ENCODE measurements at places on chromosomes 7 and 10.

DNA sequence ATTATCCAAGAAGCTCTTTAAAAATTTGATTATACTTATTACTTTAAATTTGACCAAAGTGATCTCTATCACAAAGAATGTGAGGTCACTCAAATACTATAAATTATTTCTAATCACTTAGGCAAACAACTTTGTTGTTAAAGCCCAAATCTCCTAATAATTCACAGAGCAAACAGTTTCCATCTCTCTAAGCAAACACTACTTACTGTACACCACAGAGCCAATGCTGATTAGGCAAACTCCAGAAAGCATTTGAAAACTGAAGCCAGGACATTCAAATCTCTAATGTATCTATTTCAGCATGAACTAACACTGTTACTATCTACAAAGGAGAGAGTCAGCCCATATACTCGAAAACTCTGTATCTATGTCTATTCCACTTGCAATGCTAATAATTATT, 107.1 kb downstream of the RNF32 start:
- DNase-seq = no peak

DNA sequence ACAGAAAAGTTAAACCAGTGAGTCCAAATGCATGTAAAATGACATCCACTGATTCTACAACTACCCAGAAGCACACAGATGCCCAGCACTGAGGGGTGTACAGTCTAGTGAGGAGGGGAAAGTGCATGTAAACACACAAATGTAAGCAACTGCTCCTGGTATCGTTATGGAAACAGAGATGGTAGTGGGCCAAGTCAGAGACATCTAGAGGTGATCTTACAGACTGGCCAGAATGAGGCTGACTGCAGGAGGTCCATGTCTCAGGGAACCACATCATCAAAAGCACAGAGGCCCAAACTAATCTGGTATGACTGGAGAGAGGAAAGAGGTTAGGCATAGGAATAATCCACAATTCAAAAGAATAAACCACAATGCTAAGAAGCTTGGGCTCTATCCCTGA, 176.5 kb downstream of the SRPK2 start:
- no peak for DNase-seq

DNA sequence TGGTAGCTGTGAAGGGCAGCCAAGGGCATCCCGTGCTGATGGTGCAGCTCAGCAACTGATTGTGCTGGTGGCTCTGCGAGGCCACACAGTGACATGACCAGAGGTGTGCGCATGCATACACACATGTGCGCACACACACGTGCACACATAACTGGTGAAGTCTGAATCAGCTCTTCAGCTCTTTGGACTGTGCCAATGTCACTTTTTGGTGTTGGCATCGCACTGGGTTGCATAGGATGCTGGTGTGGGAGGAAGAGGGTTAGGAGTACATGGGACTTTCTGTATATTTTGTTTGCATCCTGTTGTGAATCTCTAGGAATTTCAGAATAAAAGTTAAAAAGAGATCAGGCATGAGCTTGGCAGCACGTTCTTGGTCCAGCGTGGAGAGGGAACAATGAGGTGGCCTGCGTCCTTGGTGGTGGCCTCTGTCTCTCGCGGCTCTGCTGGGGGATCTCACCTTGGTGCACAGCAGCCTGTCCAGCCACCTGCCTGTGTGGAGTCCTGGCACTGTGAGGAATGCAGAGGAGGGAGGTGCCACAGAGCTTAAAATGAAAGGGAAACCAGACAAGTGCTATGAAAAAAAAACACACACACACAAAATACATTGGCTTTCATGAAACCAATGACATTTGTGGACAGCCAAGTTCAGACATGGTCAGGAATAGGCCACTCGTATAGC, 124.0 kb downstream of the TRRAP start:
- DNase-seq = no peak

DNA sequence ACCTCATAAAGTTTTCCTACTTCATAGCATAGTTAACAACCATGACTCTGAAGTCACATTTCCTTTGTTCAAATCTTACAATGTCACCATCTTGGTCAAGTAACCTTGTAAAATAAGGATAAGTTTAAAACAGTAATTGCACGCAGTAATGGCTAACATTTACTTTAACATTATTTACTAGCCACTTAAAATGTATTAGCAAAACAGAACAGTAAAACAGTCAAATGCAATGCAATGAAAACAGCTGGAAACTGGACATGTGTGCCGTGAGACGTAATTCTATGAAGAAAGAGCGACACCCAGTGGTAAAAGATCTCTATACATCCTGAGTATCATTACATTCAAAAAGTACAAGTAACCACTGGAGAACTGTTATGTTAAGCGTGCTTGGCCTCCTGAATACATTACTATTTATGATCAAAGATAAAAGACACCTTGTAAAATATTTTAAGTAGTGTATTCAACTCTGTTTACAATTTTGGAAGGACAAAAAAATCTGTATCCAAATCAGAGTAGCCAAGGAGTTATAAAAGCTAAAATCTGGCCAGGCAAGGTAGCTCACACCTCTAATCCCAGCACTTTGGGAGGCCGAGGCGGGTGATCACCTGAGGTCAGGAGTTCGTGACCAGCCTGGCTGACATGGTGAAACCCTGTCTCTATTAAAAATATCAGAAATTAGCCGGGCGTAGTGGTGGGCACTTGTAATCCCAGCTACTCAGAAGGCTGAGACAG, 27.2 kb downstream of the ATE1 start:
- peak; percentile 78 for DNase-seq

GRCh38 chr10:92290076-92290836, 622 bp downstream of the CPEB3 start:
- DNase-seq = peak; percentile 66

DNA sequence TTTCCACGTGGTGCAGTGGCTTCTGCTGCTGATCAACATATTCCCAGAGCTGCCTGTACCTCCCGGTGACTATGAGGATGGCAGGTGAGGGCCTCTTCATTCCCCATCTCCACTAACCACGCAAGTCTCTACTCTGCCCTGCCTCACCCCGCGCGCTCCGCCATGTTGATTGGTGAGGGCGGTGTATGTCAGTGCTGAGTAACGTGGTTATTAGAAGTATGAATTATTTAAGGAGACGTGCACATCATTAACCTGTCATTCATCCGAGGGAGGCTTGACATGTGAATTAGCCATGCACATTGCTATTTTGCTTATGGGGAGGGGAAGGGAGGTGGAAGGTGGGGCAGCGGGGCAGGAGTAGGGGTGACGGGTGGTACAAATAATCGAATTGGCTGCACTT, 138.6 kb downstream of the SORCS3 start:
- DNase-seq = no peak

DNA sequence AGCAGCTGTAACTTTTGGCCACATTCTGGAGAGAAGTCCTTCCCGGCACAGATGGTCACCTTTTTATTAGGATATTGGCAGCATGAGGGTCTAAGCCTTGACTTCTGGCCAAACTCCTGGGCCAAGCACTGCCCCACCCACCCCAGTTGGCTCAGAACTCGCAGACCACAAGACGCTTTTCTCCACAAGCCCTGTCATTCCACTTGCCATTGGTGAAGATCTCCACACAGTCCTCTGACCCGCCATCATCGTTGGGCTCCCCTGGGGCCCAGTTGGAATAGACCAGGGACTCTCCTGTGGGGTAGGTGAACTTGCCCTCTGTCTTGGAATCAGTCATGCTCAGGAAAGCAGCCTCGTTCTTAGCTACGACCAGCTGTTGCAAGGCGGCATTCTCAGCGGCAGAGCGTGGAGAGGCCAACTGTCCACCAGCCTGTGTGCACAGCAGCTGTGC, 11.2 kb downstream of the SFTPD start:
- peak; percentile 72 for DNase-seq

GRCh38 chr7:14748461-14748860, 154.1 kb downstream of the DGKB start:
- peak; percentile 4 for DNase-seq

- no peak for DNase-seq
These were observed 60.3 kb upstream of the MALRD1 start for GRCh38 chr10:18988338-18988737.

DNA sequence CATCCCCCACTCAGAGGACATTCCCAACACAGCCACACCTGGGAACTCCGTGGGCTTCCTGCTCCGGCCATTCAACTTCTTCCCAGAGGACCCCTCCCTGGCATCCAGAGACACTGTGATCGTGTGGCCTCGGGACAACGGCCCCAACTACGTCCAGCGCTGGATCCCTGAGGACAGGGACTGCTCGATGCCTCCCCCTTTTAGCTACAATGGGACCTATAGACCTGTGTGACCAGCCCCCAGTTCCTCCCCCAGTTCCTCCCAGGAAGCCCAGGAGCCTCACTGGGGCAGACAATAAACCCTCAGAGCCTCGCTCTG, 8.6 kb downstream of the AOC1 start:
- no peak for DNase-seq

GRCh38 chr7:81197266-81197665, 278.4 kb upstream of the SEMA3C start:
- no peak for DNase-seq

- DNase-seq = no peak
These were observed 1.9 kb downstream of the ANTXRL start for GRCh38 chr10:46288601-46289206.

DNA sequence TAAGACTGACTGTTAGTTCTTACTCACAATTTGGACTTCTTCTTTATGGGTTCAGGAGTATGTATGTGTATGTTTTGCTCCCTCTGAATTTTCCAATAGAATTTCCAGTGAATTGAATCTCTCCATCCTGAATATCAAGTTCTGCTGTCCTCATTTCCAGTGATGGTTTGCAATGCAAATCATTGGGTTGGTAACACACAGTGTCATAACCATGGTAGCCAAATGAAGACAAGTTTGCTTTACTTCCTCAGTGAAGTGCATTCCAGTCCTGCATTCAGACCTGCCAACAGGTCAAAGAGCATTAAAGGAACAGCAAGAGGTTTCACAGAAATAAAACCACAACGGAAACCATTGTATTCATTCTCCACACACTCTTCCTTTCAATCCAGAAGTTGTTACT, 15.2 kb downstream of the ITPRID1 start:
- no peak for DNase-seq

DNA sequence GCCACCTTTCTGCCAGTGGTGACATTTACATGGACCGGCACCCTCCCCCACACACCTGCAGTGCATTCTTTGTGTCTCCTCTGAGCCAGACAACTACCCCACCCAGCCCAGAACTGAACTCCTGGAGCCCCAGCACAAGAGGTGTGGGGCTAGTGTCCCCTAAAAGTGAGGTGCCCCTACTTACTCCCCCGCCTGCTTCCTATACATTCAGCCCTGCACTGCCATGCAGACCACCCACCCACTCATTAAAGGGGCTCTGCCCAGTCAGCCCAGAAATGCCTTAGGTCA, 1.9 kb downstream of the SAP25 start:
- DNase-seq = no peak

DNA sequence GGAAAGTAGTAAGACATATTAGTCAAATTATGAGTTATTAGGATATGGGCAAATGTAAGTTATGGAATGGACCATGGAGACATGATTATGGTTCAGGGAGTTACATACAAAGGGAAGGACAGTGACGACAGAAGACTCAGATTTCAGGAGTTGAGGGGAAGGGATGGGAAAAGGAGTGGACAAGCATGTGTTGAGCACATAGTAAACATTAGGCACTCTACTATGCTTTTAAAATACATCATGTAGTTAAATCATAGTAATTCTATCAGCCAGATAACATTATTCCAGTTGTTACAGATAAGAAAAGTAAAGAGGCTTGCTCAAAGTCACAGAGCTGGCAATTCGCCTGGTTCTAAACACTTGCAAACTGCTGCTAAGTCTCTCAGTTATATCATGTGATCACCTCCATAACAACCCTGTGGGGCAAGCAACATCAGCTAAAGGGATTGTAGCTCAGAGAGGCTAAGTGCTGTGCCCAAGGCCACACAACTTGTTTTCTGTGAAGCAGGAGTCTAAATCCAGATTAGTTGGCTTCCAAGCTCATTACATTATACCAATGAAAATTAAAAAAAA, 115.2 kb upstream of the MDFIC start:
- DNase-seq = peak; percentile 71

GRCh38 chr10:109126016-109126415, 797.3 kb downstream of the XPNPEP1 start:
- no peak for DNase-seq

DNA sequence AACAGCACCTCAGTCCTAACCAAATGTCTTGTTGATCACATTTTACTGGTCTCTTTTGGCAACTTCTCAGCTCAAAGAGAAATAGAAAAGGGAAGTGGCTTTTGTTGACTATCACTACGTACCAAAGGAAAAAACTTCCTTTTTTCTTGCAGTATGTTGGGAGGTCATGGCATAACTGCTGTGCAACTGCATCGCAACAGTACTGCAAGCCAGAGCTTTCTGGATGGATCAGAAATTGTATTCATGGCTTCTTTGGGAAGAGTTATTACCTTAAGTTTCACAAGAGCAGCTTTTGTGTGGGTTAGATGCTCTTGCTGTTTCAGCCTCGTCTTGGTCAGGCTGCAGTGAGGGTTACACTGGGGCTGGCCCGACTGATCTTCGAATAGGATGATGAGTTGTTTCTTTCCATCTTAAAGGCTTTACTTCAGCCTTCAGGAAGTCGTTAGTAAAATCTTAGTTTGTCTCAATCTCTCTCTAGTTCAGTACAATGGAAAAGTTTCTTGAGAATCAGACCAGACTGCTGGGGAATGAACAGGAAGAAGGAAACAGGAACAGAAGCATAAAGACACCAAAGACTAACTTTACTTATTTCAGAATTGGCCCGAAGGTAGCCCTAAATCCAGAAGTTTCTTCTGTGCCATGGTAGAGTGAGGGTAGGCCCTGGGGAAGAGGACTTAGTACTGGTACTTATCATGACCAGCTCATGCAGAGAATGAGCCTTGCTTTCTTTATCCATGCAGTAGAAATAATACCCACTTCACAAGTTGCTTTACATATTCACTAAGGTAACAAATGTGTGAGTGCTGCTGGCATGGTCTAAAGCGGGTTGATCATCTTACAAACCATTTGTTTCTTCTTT, 153.6 kb downstream of the CELF2 start:
- no peak for DNase-seq

- peak; percentile 17 for DNase-seq
These were observed 169.1 kb downstream of the IMMP2L start for GRCh38 chr7:111393011-111393754.

DNA sequence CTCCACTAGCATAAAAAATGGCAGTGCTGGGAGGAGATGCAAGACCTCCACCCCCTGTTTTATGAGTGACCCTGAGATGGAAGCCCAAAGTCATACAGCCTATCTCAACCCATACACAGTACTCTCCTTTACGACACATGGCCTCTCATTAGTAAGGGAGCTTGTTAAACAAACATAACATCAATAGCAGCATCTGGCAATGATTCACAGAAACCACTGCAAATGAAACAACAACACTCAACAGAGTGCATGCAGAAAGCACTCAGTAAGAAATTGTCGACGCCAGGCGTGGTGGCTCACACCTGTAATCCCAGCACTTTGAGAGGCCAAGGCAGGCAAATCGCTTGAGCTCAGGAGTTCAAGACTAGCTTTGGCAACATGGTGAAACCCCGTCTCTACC, 27.5 kb upstream of the FIGNL1 start:
- DNase-seq = no peak

DNA sequence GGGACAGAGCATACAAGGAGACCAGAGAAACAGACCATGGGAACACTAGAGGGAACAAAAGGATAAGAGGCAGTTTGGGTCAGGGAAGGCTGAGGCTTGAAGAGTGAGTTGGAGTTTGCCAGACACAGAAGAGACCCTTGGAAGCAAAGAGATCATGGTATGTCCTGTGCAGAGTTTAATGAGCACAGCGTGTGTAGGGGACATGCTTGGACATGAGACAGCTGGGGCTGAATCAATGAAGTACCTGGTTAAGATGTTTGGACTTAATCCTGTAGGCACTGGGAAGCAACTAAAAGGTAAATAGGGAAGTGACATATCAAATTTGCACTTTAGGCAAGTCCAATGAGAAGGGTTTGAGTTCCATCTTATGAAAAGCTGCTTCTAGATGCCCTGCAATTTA, 79.6 kb downstream of the KIAA1217 start:
- no peak for DNase-seq

Measured in NCI-H82 (cell line).